ENCODE measurements at places on chromosomes 4 and X. TPM values are rescaled to one million over a fixed set of nuclear protein-coding genes. Genes with fewer than 3 reads are reported as not detected.
A peak's percentile ranks its signal among the peaks of the same experiment; 100 is the strongest.

GNRHR gene
- not detected for total RNA-seq

CNGA1 gene
- total RNA-seq: 2.3 TPM

ALB gene
- total RNA-seq: not detected

RAI2 gene
- 38.9 TPM for total RNA-seq

TCEAL5 gene
- 1.3 TPM for total RNA-seq

- no peak for DNase-seq
These were observed 583.1 kb downstream of the INPP4B start for GRCh38 chr4:142262956-142263355.

DNA sequence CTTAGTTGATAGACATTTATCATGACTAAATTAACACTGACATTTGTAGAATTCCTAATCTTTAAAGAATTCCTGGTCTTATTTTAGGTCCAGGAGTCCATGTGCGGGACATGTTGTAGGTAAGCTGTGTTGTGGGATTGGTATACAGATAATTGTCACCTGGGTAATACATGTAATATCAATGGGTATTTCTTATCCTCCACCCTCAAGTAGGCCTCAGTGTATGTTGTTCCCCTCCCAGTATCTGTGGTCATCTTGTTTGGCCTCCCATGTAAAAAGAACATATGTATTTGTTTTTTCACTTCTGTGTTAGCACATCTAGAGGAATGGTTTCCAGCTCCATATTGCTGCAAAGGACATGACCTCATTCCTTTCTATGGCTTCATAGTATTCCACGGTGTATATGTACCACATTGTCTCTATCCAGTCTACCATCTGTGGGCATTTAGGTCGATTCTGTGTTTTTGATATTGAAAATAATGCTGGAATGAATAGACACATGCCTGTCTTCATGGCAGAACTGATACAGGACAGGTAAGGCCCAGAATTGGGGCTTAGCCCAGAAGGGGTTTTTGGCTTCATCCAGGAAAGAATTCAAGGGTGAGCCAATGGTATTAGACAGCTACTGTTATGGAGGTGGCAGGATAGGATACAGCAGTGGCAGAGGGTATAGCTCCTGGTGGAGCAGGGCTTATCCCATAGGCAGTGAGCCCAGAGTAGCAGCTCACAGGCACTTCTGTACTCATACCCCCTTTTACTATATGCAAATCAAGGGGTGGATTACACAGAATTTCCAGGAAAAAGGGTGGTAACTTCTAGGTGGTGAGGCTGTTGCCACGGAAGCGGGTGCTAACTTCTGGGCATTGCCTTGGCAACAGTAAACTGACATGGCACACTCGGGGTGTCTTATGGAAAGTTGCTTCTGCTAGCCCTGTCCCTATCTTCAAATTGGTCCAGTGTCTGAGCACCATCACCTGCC is 66.1 kb upstream of the WDR1 start:
- DNase-seq: no peak

DNA sequence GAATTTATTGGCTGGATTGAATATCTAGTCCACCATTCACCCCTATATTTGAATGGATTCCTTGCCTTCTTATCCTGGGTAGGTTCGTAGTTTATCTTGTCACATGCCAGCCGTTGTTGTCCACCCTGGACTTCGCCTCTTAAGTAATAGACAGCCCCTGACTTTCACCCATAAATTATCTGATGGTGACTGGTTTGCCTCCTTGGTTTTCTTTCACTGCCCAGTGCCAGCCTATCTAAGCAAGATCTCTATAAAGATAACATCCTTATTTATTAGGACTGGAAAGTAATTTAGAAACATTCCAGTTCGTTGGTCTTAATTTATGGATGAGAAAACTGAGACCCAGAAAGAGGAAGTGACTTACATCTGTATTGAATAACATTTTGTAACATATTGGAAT is 410.3 kb downstream of the RPA4 start:
- DNase-seq: no peak

DNA sequence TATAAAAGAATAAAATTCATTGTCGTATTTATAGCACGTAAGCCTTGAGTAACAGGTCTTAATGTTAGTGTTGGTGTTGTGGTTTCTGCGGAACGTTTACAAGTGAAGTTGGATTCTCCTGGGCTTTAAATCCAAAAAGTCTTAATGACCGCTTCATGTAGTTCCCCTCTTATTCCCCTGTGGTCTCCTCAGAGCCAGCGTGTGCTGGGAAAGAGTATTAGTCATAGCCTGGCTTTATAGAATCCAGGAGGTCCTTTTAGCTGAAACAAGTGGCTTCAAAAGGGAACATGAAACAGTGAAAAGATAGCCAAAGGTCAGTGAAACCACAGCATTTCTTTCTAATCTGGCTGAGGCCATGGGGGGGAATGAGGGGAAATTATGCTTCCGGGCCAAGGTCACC is 79.1 kb downstream of the CLCN4 start:
- no peak for DNase-seq

DNA sequence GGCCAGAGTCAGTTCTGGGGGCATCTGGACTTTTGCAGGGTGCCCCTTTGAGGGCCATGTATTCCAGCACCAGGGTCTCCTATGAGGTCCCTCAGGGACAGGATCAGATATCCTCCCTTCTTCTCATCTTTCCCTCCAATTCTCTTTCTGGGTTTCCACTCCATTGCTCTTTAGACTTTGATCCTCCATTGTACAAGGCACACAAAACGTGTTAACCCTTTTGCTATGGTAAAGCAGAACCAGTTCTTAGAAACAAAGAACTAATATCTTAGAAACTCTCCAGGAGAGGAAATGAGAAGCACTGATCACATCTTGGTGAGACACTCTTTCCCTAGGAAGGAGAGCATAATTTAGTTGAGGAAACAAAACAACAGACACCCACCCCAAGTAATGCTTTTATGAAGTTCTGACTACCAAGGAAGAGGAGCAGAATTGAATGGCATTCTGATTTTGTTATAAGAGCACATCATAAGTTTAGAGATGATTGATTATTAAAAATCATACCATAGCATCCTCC is 200.7 kb upstream of the NPY2R start:
- DNase-seq: no peak

DNA sequence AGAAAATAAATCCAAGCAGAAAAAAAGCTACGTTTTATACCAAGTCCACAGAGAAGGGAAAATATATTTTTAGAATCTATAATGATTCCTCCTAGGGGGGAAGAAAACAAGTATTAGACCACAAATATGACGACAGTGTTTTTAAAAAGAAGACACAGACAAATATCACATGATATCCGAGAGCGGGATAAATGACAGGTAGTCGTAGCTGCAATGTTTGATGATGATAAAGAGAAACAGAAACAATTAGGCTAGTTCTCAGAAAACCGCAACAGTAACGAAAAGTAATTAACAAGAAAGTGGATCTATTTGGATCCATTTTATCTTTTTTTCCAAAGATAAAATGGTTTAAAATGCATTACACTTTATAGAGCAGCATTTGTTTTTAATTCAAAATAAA is 918 bp downstream of the HAUS3 start:
- no peak for DNase-seq

- DNase-seq: no peak
These were observed 14.8 kb upstream of the PAQR3 start for GRCh38 chr4:78953769-78954666.

- peak; percentile 41 for DNase-seq
These were observed at the start of gene ADAMTS3 for GRCh38 chr4:72568959-72569718. ADAMTS3 (minus strand) TSS chr4:72569221; CDS start chr4:72568762, 459 bp downstream.

- no peak for DNase-seq
These were observed 148.0 kb upstream of the NPY2R start for GRCh38 chr4:155060419-155060818.

DNA sequence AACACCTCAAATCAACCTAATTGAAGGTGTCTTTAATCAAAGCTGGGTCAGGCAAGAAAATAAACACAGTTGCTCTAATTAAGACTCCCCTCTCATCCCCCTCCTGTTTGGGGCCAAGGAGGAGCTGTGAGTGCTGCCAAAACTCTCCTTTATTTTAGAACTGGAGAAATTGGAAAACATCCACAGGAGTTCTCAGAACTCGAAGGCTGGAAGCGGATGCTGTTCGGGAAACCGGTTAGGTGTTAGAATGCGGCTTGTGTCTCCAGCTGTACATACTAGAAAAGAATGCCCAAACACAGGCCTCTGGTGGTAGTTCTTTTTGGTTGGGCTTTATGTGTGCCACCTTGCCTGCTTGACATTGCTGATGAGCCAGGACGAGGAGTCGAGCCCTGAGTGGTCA is 118.2 kb downstream of the GPR143 start:
- no peak for DNase-seq

GRCh38 chr4:164221631-164222030 is 532.3 kb upstream of the SMIM31 start:
- DNase-seq: no peak

DNA sequence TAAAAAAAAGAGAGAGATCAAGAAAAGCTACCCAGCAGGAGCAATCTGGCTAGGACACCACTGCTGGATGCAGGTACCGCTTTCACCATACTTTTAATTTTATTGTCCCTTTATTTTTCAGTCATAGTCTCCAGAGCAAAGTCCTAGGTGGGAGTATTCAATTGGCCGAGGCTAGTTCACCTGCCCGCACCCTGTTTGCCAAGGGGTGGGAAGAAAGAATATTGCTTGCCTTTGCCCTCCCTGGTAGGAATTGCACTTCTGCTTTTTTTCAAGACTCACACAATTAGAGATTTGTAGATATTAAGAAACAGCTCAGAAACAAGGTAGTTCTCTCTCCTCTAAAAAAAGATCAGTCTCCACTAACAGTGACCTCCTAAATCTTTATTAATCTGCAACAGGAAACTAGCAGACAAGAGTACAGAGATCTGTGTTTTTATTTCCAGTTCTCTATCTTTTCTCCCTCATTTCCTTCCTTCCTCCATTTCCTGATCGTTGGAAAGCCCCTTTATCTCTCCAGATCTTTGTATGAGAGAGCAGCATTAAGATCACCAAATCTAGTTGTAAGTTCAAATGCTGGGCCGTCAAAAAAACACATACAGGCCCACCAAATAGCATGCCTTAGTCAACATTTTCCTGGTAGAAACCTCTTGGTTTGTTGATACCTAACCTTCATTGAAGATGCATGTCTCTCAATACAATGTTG is 9.4 kb upstream of the RPGR start:
- DNase-seq: no peak

DNA sequence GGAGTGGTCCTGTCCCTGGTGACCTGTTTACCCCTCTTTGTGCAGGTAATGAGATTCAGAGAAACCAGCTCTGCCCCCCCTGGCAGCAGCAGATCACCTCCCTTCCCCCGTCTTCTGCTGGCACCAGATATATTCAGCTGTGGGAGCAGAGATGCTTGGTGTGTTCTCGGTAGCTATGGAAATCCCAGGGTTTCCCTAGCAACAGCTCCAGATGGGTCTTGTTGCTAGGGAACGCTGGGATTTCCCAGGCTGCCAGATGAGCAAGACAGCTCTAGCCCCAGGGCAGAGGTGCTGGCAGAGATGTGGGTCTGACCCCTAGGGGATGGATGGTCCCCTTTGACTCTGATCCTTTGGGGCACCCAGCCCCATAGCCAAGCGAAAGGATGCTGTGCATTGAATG is 20.2 kb downstream of the CETN2 start:
- no peak for DNase-seq

- DNase-seq: no peak
These were observed 378.5 kb downstream of the FAT4 start for GRCh38 chr4:125693228-125693627.

DNA sequence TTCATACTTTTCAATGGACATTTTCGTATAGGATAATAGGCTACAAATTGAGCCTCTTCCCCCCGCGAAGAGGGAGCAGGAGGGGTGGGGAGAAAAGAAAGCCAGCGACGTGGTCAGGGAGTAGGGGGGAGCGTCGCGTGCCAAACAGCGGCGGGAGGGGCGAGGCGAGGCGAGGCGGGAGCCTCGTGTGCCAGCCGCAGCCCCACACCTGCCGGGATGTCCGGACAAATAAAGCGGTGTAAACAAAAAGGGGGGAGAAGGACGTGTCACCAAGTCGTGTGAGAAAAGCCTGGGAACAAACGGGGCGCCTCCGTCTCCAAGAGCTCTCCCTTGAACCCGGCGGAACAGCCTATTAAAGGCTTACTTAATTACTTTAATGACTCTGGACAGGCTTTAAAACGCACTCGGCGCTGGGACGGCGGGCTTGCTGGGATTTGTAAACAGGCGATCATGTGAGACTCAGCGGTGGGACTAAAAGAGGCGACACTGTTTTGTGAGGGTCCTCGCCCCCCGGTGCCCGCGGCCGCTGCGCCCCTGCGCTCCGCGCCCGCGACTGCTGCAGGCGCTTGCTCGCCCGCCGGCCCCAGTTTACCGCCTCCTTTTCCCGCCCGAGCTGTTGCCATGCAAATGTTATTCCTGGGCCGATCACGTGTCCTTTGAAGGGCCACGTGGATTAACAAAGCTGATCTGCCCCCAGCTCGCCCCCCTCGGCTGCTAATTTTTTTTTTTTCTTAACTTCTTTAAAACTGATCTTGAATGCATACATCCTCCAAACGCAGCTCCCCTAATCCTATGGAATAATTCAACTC is at the start of gene HELT:
TSS of gene HELT (plus strand) at position 527 of the 809 bp plus-strand sequence. CDS start 439 bp downstream, outside the sequence.
- no peak for DNase-seq

Data from breast epithelium (tissue), 4 donors.